ENCODE measurements at places on chromosomes 5 and 9. TPM values are rescaled to one million over a fixed set of nuclear protein-coding genes. Genes with fewer than 3 reads are reported as not detected.

Gene AHRR
- 28.1 TPM for total RNA-seq

Gene NTMT1
- total RNA-seq, result 27.1 TPM

Gene ORM2
- not detected for total RNA-seq

Gene OR13C5
- total RNA-seq, result not detected

Measured in Peyer's patch (tissue), 4 donors.